ENCODE measurements at places on chromosomes 4 and X.

- no peak for DNase-seq
Measured at GRCh38 chr4:157983300-157983699, 189.5 kb downstream of the GASK1B start.

- DNase-seq = no peak
Measured at GRCh38 chr4:27716693-27717430, 856.2 kb downstream of the STIM2 start.

DNA sequence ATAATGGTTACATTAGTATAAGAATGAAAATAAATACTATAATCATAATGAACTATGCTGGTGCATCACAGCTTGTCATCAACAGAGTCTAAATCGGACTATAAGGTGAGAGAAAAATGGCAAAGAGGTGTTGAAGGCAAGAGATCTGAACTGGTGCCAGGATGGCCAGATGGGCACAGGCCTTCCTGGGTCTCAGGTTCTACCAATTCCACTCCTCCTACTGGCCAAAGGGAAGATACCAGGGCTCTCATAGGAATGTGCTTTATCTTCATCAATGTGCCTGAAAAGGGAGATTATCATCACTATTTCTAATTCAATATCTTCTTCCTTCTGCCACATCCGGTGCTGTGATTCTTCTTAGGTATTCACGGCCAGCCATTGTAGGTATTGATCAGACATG is 107.6 kb downstream of the GASK1B start:
- DNase-seq = no peak

DNA sequence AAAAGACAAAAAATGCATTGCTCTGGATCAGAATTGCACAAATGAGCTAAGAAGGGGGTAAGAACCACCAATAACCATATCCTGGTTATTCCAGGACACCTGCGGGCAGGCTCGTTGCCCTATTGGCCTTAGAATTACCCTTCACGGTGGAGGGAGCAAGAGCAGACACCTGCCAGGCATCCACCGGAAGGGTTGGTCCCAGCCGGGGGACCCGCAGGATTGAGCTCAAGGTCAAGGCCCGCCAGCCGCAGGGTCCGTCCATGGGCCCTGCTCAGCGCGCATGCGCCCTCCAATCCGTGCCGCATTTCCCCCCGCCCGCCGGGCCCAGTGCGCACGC is 575 bp downstream of the SLC25A6 start:
- DNase-seq = peak; percentile 89

- no peak for DNase-seq
Measured at GRCh38 chr4:14272206-14272605, 644.7 kb upstream of the BOD1L1 start.

GRCh38 chr4:182289809-182290208 is 46.6 kb downstream of the TENM3 start:
- no peak for DNase-seq

DNA sequence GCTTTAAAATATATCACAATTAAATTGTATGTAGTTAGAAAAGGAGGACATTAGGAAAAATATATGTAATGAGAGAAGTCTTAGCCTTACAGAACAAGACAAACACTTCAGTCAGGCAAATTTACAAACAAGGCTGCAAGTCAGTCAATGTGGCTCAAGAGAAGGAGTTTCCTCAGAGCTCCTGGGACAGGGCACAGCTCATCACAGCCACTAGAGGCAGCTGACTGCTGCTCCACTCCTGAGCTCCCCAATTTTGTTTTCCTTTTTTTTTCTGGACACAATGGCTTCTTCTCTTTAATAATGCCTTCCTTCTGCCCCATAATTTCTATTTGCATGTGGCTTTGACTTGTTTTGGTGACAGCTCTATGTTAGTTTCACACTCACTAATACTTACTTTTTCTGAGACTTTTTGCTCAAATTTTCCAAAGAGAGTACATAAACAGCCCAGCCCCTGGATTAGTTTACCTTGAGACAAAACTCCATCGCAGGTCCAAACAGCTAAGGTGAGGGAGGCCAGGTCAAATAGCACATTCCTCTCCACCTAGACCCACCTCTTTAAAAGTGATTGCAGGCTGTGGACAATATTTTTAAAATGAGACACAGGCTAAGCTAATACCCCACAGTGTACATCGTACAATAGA is 850.4 kb upstream of the FRG1 start:
- no peak for DNase-seq

DNA sequence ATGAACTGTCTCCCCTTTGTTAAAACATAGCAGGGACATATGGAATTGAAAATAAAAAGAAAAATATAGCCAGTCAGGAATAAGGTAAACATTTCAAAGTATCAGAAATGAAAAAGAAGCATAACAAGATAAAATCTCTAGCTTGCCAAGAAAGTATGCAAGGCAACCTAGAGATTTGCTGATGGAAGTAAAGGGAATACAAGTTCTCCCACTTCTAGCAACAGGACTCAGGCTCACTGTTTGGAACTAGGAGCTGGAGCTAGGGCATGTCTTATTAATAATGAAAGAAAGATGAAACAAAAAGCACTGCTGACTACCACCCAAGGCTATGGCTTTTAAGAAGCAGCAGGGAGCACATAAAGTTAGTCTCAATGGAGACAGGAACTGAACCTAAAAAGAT is 18.2 kb downstream of the ANKRD50 start:
- DNase-seq = no peak

DNA sequence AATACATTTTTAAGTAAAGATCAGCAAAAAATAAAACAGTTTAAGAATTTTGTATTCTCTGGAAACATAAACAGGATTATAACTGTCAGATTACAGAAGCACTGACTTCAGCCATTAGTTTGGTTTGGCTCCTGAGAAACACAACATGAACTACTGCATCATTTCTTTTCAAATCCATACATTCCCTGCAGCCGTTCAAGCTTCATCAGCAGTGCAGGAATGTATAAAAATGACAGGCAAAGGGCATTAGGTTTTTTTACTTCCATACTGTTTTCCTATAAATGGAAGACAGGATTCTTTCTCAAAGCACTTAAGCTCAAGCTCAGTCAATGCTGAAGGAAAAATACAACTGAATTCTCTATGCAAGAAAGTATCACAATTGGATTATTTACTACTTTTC is 4.2 kb upstream of the MAB21L2 start:
- no peak for DNase-seq

DNA sequence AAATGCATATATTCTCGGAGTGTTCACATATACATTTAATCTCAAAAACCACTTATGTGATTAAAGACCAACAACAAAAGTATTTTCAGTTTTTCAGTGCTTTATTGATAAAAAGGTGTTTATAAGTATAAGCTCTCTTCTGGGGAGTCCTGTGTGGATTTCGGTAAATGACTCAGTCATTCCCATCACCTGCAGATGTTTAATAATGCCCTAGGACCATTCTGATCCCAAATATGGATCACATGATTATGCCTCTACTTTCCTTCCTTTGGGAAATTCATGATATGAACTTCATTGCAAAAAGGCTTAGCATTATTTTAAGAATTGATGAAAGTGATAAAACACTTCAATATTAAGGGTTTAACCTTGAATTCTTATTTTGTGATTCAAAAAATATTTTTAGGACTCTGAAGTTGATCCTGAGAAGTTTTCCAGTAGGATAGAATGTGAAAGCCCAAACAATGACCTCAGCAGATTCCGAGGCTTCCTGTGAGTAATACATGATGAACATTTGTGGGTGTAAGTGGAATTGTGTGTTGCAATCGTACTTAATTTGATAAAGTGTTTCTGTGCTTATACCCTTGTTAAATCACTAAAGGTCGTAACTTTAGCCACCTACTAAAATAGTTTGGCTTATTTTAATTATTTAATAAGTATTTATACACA is 40.2 kb downstream of the ATP10D start:
- DNase-seq = no peak

- DNase-seq = no peak
Measured at GRCh38 chr4:3062471-3062870, 11.9 kb downstream of the HTT-AS start.

GRCh38 chr4:134160211-134160610 is 41.4 kb downstream of the PABPC4L start:
- no peak for DNase-seq

DNA sequence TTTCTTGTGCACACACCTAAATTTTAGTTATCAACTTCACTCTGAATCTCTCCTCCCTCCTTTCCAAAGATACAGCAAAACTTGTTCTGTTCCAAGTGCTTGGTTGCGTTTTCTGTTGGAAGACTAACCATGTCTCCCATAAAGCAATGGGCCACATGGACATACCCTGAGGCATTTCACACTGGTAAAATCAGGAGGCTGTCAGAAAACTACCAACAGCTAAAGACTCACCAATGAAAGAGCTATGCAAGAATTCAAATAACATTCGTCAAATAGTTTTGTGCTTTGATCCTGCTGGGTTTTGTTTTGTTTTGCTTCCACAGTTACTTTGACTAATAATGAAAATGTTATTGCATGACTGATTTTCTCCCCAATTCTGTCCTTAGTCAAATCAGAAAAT is 46.0 kb downstream of the PHEX start:
- DNase-seq = no peak

DNA sequence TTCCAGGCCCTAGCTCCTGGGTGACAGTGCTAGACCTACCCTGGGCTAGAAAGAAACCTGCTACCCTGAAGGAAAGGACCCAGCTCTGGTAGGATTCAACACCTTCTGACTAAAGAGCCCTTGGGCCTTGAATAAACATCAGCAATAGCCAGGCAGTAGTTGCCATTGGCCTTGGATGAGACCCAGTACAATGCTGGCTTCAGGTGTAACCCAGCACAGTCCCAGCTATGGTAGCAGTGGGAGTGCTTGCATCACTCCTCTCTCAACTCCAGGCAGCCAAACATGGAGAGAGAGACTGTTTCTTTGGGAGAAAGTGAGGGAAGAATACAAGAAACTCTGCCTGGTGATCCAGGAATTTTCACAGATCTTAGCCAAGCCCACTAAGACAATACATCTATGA is 73.5 kb upstream of the CXorf66 start:
- DNase-seq = no peak

DNA sequence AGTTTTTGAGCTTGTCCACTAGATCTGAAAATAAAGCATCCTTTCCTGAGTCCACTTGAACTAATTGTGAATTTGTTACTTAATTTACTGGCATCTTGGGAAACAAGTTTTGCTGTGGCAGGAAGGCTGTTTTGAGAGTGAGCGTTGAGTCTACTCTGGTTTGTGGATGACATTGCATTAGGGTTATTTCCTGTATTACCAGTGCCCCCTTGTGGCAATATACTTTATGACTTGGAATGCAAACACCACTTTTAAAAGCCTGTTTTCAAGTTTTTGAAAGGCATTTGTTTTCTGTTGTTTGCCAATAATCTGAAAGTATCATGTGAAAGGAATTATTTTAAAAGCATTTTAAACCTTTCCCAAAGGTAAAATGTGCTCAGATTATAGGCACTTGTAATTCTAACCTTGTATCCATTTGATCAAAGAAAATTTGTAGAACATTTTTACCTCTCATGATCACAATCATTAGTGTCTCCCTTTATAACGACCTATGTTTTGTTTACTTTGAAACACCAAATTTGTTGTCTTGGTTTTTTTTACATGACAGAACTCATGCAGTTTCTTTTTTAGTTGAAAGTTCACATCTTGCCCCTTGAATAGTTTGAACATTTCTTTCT is 18.0 kb upstream of the CYP2U1 start:
- no peak for DNase-seq

- DNase-seq = no peak
Measured at GRCh38 chr4:114312338-114312737, 286.3 kb upstream of the UGT8 start.

GRCh38 chr4:126956184-126956897 is 676.4 kb upstream of the INTU start:
- DNase-seq = no peak

DNA sequence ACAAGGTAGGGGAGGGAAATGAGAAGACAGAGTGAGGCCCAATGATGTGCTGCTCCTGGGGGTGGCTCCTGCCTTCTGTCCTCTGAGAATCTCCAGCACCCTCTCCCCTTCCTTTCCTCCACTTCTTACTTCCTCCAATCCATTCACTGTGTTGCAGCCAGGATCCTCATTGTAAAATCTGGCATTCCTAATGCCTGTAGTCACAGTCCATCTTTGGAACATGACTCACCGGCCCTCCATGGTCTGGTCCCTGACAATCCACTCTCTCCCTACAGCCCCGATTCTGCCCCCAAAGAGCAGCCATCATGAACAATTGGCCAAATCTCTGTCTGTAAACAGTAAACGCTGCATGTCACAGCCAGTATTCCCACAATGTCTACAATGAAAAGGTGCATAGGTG is 72.9 kb downstream of the CLNK start:
- no peak for DNase-seq

DNA sequence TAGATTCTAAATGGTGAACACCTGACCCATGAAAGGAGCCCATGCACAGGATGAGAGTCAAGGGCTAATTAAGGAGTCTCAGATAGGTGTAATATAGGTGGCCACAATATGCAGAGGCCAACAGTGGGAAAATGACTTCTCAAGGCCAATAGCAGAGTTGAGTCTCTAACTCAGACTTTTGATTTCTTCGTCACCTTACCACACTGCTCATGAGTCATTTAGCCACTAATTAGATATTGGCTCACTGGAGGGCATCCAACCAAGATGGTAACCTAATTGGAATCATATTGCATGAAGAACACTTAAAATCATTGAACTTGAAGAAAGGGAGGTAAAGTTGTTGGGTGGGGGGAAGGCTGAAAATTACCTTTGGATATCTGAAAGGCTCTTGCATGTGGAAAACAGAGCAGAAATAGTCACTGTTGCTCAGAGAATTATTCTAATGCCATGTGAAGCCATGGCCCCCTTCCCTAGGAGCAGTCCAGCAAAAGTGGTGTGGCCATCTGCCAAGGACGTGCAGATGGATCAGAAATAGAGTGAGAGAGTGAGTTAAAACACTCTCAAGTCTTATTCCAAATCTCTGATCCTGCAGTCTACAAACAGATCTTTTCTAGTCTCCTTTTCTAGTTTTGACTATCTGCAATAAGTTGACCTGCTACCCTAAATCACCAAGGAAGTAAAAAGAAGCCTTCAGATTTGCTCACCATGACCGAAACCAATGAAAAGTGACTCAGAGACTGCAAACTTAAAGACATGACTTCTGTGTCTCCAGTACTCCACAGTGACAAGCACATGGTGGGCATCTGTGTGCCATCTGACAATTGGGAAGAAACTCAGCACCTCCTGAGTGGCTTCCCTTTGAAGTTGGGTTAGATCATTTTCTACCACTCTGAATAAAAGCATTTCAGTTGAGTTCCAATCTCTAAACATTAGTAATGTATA is 93.9 kb upstream of the C1QTNF7 start:
- no peak for DNase-seq

- no peak for DNase-seq
Measured at GRCh38 chrX:112368371-112368770, 285.8 kb upstream of the TRPC5 start.

DNA sequence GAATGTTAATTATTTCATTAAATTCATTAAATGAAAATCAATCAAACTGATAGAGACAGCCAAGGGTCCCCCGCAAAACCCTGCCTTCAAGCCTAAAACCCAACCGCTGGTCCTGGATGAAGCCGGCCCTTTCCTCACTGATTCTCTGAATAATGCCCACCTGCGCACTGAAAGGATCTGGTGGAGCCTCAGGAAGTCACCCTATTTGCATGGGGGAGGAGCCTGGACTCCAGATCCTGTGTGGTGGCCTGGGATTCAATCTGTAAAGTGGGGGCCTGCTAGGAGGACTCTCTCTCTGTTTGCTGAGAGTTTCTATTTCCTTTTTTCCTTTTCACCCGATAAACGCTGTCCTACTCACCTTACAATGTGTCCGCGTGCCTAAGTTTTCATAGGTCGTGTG is 97.9 kb upstream of the ADAMTS3 start:
- no peak for DNase-seq

- DNase-seq = no peak
Measured at GRCh38 chr4:6747294-6748051, 31.5 kb downstream of the BLOC1S4 start.

GRCh38 chr4:138707746-138708677 is 307.6 kb upstream of the NOCT start:
- DNase-seq = no peak

Measured in stimulated activated CD8-positive, alpha-beta memory T cell treated with anti-CD3 and anti-CD28 coated beads, Interleukin-15, amount 100 ng/mL, for 4 hours (primary cell).